ENCODE measurements at places on chromosomes 12 and 14.

DNA sequence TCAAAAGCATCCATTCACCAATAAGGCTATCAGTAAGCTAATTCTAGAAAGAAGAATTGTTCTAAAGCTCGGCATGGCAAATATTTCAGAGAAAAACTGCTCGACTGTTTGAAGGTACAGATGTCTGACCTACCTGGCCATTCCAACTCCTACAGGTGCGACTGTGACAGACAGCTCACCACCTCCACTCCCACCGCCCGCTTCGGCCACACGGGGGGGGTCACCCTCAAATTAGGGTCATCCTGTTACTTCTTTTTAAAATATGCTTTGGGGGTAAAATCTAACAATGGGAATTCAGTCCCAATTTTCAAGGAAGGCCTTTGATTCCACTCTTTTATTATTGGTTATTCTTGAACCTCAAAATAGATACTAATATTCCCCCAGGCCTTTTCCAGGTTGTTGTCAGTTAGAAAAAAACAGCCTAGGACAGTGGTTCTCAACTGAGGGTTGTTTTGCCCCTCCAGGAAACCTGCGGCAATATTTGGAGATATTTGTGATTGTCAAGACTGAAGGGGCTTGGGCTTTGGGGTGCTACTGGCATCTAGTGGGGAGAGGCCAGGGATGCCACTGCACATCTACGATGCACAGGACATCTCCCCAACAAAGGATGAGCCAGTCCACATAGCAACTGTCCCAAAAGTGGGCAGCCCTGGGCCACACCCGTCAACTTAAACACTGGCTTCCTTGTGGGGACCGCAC, 81.2 kb downstream of the BCL11B start:
- no peak for DNase-seq

DNA sequence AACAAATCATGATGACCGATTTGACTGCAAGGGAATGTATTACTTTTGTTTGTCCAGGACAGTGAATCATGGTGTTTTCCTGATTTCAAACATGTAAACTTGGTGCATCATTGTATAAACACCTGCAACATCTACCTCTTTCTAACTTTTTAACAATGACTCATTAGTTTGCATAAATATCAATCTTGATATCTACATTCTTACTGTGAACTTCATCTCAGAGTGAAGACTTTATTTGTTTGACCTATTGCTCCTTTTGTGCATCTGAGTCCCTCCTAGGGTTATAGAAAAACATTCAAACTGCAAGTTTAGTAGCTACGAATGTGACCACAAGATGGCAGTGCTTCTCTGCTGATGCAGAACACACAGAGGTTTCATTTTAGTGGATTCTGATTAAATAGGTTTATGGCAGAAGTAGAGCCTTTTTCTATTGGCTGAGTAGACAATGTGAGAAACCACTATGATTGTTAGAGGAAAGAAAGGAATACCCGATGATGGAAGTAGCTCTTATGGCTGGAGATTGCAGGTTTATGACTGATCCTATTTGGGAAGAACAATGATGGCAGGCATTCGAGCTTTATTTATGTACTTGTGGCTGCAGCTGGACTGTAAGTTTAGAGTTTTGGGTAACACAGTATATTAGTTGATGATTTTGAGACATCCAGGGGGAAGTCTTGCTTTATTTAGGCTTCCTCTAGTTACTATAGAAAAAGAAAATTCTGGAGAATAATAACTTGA, 244.2 kb upstream of the OR4E1 start:
- DNase-seq = peak; percentile 60

- no peak for DNase-seq
These were observed 117.9 kb upstream of the PRB2 start for GRCh38 chr12:11513288-11513687.

DNA sequence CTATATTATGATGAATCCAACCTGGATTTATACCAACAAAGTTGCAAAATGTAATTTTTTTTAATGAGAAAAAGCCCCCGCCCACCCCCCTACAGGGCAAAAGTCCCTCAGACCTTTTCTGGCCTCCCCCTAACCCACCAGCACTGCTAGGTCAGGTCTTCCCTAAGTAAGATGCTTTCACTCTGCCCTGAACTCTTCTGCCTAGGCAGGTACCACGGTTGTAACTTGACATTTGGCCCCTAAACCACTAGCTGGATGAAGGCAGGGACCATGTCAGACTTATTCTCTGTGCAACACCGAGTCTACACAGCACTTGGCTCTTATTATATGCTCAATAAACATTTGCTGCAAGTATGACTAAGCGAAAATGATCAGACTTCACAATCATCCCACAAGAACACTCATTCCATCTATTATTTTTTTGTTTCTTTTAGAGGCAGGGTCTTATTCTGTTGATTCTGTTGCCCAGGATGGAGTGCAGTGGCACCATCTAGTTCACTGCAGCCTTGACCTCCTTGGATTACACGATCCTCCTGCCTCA, 63.2 kb downstream of the SPRING1 start:
- no peak for DNase-seq

DNA sequence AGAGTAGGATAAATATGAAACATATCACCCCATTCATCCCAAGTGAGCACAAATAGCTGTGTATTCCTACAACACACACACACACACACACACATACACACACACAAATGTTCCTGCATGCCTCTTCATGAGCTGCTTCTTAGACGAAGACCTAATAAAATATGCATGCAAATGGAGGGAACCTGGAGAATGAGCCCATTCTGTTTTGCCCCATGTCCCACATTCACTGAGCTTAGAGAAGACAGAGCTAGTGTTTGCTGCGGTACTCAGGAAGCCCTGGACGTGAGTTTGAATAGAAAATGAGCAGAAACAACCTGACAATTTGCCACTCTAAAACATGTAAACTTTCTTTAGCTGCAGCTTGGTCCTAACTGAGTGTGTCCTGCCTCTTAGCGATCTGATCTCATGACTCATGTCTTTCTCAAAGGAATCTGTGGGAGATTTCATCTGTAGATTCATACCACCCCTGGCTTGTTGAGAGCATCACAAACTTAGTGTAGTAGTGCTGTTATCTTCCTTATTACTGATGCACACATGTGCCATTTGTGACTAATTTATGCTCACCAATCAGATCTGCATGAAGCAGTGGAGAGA, 86.8 kb downstream of the ITPR2 start:
- no peak for DNase-seq

GRCh38 chr12:40137252-40137651, 31.4 kb upstream of the SLC2A13 start:
- no peak for DNase-seq

- no peak for DNase-seq
These were observed 11.6 kb upstream of the SRSF9 start for GRCh38 chr12:120481022-120481767.

- DNase-seq = no peak
These were observed 4.2 kb downstream of the HSPB8 start for GRCh38 chr12:119182701-119183493.

DNA sequence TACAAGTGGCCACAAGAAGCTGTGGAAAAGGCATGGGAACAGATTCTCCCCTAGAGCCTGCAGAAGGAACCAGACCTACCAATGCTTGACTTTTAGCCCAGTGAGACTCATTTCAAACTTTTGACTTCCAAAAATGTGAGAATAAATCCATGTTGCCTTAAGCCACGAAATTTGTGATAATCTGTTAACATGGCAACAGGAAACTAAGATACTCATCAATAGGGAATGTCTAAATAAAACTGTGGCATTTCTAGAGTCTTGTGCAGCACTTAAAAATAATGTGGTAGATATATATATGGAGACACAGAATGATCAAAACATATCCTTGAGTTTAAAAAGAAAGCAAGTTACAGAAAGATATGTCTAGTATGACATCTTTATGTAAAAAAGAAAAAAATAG, 12.0 kb downstream of the HECTD4 start:
- no peak for DNase-seq

DNA sequence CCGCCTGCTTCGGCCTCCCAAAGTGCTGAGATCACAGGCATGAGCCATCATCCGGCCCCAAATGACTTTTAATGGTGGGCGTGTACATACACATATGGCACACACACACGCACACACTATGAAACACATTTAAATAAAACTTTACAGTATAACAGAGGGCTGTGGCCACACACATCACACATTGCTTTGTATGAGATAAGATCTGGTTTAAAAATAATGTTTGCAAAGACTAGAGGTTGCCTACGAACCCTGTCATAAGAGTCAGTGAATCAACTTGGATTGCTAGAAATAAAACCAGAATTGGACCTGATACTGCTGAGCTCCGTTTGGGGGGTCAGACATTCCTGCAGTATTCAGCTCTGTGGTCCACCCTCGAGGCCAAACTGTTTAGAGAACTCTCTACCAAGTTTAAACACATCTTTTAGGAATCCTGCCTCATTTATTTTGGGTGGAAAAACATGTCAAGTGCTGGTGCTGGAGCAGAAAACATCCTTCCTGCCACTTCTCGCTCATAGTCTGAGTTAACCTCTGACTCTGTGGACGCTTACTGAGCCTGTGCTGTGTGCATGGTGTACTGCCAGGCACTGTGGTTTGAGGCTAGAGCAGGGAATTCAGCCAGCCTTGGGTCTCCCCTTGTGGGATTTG, 47.8 kb upstream of the EML1 start:
- no peak for DNase-seq

- DNase-seq = no peak
These were observed 551.0 kb downstream of the DIO2 start for GRCh38 chr14:79660053-79660939.

DNA sequence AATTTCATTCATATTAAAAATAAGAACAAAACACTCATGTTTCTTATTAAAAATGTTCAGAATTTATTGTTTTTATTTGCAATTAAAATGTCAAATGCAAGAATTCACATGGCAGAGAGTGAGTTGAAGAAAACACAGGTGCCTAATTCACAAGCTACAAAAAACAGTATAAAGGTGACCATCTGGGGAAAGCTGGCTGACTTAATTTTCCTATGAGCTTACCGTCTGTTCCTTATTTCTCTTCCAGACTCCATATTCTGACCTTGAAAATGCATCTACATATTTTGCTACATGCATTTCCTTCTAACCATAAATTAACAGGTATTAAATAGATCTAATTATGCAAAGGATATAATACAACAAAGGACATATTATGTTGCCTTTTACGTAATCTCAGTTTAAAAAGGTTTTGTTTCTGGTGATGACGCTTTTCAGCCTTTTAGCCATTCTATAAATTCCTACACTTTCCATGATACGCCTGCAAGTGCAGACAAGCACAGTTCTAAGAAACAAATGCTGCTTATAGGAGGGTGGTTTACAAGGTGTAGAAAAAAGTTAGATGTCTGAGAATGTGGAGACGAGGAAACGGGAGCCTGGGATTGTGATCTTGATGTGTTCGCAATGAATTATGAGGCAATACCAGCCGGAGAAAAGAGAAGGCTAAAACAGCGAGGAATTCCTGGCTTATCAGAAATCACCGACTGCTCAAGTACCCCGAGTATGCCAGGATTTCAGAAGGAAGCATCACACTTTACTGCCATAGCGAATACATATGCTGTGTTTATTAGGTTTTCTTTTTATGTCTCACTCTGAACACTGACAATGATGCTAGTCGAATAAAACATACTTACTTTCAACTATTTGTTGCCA, 24.6 kb downstream of the LIN7A start:
- no peak for DNase-seq

DNA sequence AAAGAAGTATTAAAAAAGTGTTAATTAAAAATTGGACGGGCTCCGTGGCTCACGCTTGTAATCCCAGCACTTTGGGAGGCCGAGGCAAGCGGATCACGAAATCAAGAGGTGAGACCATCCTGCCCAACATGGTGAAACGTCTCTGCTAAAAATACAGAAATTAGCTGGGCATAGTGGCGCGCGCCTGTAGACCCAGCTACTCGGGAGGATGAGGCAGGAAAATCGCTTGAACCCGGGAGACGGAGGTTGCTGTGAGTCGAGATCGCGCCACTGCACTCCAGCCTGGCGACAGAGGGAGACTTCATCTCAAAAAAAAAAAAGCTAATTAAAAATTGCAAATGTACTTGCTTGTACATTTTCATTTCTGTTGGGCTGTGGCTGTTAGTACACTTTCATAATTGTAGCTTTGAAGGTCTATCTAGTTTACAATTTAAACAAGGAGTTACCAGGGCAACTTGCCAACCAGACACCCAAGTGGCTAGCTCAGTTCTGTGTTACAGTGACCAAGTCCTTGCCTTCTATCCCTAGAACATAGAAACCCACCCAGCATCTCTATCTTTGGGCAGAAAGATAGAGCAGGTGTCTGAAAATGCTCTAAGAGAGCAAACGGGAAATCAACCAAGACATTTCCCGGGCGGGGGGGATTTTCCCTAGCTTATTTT, 1.2 kb downstream of the COA8 start:
- DNase-seq = no peak

Data from activated CD4-positive, alpha-beta T cell treated with anti-CD3 and anti-CD28 coated beads, Interleukin-2, amount 50 U/mL, for 48 hours (primary cell).